ENCODE measurements at places on chromosomes 5 and 9.
A peak's percentile ranks its signal among the peaks of the same experiment; 100 is the strongest.

- DNase-seq, result no peak
Observed at GRCh38 chr9:99365233-99365980, 143.3 kb downstream of the SEC61B start.

GRCh38 chr5:102539996-102540728 lies 41.4 kb upstream of the SLCO6A1 start:
- DNase-seq, result no peak

DNA sequence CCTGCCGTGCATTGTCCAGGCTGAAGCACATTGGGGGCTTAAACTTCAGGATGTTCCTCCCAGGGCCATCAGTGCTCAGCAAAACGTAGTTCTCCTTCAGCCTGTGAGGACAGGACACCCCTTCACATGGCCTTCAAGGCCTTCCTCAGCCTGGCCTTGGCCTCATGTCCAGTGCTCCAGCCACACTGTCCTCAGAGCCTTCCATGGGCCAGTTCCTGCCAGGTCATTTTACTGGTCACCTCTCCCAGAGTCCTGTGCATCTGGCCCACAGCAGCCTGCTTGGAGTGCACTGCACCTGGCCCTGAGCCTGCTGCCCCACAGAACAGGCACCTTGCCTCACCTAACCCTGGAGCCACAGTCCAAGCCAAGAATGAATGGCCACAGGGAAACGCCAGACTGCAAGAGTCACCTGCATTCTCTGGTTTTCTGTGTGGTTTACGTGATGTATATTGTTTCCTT lies 8.7 kb downstream of the HNRNPAB start:
- no peak for DNase-seq

GRCh38 chr9:133839822-133840329 lies 101.7 kb upstream of the SARDH start:
- DNase-seq, result no peak

- DNase-seq, result no peak
Observed at GRCh38 chr5:177501874-177502678, 4.7 kb upstream of the PDLIM7 start.

DNA sequence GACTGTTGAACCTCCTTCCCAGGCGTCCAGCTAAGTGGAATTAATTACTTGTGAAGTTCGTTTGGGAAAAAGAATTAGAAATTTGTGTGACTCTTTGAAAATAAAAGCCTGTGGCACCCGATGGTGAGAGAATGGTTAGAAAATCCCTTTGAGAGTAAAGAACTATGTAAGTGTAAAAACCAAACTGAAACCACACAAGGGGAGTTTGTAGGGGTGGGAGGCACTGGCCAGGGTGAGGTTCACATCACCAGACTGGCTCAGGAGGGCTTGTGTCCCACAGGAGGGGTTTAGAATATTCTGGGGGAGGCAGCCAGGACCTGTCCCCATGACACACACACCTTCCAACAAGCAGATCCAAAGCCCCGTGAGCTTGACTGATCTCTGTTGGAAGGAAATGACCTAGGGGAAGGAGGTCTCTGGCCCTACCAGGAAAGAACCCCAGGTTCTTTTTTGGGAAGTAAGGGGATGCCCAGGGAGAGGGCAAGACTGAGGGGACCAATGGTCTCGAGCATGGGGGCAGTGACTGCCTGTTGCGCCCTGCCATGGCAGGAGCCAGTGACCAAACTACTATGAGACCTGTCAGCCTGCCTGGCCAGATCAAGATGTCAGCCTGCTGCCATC lies 4.3 kb downstream of the SPATA24 start:
- DNase-seq, result no peak

GRCh38 chr9:109728686-109729300 lies 51.2 kb upstream of the PALM2AKAP2 start:
- no peak for DNase-seq

DNA sequence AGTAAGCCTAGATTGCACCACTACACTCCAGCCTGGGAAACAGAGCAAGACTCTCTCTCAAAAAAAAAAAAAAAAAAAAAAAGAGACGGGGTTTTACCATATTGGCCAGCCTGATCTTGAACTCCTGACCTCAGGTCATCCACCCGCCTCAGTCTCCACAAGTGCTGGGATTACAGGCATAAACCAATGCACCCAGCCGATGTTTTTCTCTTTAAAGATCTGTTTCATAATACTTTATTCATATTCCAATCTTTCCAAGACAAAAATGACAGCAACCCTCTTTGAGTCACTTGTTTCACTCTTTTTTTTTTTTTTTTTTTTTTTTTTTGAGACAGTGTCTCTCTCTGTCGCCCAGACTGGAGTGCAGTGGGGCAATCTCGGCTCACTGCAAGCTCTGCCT lies 13.6 kb upstream of the LMNB1 start:
- no peak for DNase-seq

DNA sequence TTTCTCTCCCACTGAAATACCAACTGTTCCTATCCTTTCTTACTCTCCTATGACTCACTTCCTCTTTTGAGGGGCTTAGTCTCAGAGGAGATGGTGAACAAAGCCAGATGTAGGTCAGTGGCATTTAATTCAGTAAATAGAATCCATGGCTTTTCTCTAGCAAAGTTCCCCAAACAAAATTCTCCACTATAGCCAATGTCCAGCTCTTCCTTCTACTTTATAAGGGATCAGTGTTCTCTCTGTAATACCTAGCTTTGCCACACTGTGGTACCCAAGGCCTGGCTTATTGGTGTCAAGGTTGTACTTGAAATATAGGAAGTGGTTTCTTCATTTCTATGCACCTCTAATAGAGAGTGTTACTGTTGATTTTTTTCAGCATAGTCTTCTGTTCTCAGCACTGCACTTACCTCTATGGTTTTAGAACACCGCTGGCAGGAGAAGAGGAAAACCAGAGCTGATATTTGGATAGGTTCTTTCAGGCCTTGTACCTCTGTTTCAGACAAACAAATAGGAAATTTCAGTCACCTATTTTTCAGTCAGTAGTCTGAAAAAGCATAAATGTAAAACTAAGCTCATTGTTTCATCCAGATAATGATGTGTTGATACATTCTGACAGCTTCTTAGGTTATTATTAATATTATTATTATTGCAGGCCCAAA lies 40.6 kb upstream of the ITGA2 start:
- DNase-seq, result peak; percentile 73

GRCh38 chr9:98323051-98323830 lies 67.8 kb upstream of the TBC1D2 start:
- DNase-seq, result no peak

DNA sequence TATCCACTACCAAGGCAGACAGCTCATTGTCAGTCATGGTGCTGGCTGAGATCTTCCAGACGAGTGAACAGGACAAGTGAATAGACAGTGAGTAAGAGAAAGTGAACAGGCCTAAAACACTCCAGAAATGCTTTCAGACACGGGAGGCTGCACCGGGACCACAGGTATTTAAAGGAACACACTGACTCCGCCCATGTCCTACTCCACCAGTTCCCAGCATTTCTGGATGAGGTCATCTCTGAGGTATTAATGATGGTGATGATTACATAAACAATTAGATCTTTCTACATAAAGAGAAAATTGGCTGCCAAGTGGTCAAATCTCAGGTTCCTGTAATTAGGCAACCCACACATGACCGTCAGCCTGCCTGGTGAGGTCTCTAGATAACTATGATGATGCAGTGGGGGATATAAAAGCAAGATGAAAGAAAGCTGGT lies at the start of gene ACTBL2:
Gene ACTBL2 (minus strand): TSS at position 141 of the 436 bp plus-strand sequence. CDS start 104 bp downstream, at position 37.
- no peak for DNase-seq

DNA sequence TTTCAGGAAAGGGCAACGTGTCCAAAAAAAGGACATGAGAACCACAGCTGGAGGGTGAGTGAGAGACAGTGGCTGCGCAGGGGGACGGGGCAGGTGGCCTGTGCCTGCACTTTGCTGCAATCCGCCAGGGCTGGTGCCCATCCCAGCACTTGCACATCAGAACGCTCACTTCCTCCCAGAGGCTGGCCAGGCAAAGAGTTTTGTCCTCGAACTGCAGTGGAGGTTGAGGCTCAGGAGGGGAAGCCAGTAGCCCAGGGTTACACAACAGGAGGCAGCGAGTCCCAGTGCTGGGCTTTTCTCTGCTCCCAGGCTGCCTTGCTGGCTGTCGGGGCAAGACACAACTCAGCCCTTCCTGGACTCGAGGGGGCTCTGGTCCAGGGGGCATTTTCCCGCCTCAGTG lies 33.1 kb downstream of the CRB2 start:
- DNase-seq, result no peak

- no peak for DNase-seq
Observed at GRCh38 chr5:171595801-171596231, 176.4 kb downstream of the FGF18 start.

- no peak for DNase-seq
Observed at GRCh38 chr9:80213613-80214012, 641.8 kb downstream of the TLE4 start.

GRCh38 chr5:124980163-124980941 lies 233.9 kb upstream of the ZNF608 start:
- DNase-seq, result no peak

DNA sequence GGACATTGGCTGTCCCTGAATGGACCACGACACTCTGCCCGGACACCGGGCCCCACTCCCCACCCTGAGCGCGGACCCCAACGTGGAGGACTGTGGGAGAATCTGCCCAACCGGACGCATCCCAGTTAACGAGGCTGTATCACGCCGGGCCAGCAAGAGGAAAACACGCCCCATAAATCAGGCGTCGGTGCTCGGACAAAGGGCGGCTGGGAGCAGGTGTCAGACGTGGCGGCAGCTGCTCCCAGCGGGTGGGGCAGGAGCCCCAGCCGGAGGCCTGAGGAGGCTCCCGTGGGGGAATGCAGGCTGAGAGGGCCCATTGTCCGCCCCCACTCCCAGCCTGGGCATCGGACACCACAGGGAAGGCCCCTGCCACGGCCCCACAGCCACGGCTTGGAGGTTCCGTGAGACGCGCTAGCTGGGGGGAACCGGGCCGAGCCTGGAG lies 19.2 kb downstream of the NOTCH1 start:
- no peak for DNase-seq

DNA sequence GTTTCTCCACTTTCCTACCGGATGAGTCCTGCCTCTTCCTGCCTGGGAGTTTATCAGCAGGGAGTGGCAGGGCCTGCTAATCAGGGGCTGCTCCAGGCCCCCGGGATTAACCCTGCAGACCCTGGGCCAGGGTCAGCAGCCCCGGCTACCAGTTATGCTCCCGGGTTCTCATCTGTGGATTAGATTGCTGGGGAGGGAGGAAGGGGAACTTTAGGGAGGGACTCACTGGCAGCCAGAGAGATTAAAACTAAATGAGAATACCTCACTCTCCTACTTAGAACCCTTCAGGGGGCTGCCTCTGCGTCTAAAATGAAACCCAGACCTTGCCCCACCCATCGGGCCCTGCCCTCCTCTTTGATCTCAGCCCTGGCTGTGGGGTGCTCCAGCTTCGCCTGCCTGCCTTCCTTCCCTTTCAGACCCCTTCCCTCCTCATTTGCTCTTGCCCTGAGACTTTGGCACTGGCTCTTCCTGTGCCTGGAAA lies 130.5 kb upstream of the HAND1 start:
- DNase-seq, result no peak

DNA sequence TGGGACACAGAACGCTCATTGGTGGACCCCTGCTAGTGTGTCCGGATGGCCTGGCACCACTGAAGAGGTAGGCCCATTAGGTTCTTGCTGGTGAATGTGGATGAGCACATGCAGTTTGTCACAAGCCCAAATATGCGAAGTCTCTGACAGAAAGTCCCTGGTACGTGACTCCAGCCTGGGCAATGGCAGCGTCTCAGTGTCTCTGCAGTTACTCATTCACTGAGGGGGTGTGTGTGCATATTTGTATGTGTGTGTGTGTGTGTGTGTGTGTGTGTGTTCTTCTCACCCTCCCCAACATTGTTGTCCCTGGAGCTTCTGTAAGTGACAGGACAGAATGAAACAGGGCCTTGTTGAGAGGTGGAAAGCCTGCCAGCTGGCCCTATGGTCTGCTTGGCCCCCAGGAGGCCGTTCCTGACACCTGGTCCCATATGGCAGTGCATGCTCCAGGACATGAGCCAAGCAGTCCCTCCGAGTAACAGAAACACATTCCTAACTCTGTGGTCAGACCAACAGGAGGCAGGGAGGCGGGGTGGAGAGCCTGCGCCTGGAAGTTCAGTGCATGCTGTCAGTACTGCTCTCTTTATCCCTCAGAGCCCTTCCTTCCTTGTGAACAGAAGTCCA lies 169.9 kb downstream of the SLC28A3 start:
- DNase-seq, result no peak

DNA sequence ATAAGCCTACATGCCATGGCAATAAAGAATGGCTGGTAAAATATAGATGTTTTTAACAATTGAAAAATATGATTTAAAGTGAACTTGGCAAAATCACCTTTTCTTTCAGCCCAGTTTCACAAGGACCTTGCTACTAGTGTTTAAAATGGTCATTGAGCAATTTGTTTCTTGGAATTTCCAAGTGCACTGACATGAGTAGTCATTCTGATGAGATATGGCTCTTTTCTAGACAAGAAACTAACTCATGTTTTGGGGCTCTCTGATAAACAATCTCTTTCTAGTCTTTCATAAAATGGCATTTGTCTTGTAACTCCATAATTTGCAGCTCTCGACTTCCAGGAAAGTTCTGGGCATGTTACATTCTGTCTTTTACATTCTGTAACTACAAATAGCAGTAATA lies 176.8 kb downstream of the NR2F1-AS1 start:
- no peak for DNase-seq

- no peak for DNase-seq
Observed at GRCh38 chr5:116529615-116530014, 45.0 kb downstream of the SEMA6A start.

DNA sequence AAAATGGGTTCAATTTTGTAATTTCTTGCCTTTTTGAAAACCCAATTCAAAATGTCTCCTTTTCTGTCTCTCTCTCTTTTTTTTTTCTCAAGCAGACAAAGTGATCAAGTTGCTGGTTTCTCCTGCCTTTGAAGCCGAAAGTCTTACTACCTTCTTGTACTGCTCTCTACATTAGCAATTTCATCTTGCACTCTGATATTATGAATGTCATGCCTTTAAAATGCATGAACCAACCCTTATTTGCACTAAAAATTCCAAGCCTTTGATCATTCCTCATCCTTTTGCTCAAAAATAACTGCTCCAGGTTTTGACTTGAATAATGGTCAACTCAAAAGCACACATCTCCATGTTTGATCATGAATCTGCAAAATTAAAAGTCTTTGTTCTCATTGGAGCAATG lies 125.2 kb downstream of the CETN3 start:
- no peak for DNase-seq

GRCh38 chr9:5841771-5842573 lies 9.1 kb upstream of the ERMP1 start:
- peak; percentile 56 for DNase-seq

- no peak for DNase-seq
Observed at GRCh38 chr9:81474125-81474524, 215.2 kb downstream of the TLE1 start.

GRCh38 chr5:54115735-54116403 lies 194.5 kb downstream of the ARL15 start:
- no peak for DNase-seq

- peak; percentile 53 for DNase-seq
Observed at GRCh38 chr5:1494780-1495524, 28.8 kb downstream of the LPCAT1 start.
